ENCODE measurements at places on chromosomes 3 and 15.

DNA sequence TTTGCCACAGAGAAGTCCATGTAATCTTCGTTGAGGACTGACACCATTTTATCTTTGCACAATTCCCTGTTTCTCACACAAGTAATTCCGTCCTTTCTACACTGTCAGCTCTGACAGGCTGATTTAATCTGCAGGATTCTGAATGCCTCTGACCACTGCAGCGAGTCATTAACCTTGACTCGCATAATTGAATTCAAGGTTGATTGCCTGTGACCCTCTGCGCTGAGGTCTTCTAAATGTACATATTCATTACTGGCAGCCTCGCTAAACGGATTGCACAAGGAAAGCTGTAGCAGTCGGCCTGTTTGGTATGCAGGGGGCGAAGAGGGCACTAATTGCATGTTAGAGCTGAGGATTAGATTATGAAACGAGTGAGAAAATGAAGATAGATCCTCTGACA is 147.8 kb downstream of the SHOX2 start:
- DNase-seq: no peak

GRCh38 chr3:183300996-183301562 is 48.0 kb downstream of the B3GNT5 start:
- DNase-seq: no peak

DNA sequence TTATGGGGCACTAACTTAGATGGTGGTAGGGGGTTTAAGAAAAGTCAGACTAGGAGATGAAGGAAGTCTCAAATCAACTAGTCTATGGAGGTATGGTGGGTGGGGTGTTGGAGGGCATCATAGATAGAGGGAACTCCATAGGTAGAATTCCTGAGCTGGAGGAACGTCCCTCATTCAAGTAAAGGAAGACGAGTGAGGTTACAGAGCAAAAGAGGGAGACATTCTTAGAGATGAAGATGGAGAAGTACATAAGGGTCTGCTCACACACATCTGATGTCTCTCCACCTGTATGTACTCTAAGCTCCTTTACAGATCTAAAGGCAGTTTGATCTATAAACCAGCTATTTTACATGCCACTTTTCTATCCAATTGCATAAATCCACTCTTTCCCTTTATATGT is 1.4 kb downstream of the PLSCR1 start:
- DNase-seq: no peak

DNA sequence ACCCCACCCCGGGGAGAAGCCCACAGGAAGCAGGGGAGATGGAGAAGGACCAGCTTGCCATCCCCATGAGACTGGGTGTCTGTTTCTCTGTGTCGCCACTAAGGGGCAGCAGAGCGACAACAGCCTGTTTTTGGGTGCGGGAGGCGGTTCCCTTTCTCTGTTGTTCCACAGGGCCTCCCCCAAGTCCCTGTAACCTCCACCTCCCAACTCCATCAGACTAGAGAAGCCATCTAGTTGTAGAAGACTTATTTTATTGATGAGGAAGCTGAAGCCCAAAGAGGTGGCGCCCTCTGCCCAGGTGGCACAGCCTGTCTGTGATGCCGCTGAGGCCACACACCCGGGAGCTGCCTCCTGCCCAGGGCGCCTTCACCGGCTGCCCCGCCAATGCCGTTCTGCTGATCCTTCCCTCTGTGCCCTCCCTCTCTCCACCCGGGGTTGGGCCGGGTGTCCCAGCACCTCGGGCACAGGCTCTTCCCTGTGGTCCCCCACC is 3.9 kb upstream of the CCDC9B start:
- DNase-seq: peak; percentile 68

DNA sequence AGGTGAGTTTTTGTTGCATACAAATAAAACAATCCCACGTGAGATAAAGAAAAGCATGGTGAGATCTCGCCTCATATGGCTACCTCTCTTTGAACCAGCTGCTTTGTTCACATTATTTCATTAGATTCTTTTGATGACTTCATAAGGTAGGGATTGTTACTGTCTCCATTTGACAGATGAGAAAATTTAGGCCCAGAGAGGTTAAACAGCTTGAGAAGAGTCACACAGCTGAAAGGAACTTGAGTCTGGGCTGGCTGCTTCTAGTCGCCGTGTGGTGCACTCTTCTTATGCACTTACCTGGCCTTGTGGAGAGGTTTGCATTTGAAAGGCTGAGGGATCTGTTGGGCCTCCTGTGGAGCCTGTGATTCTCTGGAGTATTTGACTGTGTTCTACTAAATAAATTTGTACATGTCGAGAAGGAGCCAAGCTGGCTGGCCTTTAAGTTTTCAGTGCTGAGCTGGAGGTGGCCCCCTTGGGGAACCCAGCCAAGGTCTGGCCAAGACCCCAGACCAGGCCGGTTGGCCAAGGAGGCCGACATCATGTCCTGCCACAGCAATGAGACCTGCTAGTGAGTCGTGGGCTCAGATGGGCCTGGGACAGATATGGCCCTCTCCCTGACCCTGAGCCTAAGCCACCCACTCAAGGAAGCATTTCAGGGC is 125.1 kb downstream of the SMAD6 start:
- no peak for DNase-seq

- no peak for DNase-seq
These were observed 849 bp upstream of the HDAC11 start for GRCh38 chr3:13479332-13479581.
